ENCODE measurements at places on chromosomes 4 and X. TPM values are rescaled to one million over a fixed set of nuclear protein-coding genes. Genes with fewer than 3 reads are reported as not detected.

The HTT gene
- 96.7 TPM for total RNA-seq

The GPRIN3 gene
- total RNA-seq, result 10.2 TPM

The ANK2 gene
- total RNA-seq, result 2.0 TPM

The PDHA2 gene
- total RNA-seq, result not detected
